ENCODE measurements at places on chromosomes 7 and 10. TPM values are rescaled to one million over a fixed set of nuclear protein-coding genes. Genes with fewer than 3 reads are reported as not detected.

The PTPN12 gene
- polyA plus RNA-seq, result 16.8 TPM

The TMEM196 gene
- polyA plus RNA-seq, result not detected

The AEBP1 gene
- polyA plus RNA-seq, result 71.6 TPM

The GIMAP8 gene
- polyA plus RNA-seq, result 3.6 TPM

The RPS24 gene
- polyA plus RNA-seq, result 3,159 TPM

The PCLO gene
- 0.55 TPM for polyA plus RNA-seq

The PON1 gene
- not detected for polyA plus RNA-seq

The VWA2 gene
- polyA plus RNA-seq, result 1.8 TPM

The SMNDC1 gene
- 13.8 TPM for polyA plus RNA-seq

The TACC2 gene
- polyA plus RNA-seq, result 13.0 TPM

The ODAD2 gene
- polyA plus RNA-seq, result 0.09 TPM

The SAMD9L gene
- 2.0 TPM for polyA plus RNA-seq

The CALHM3 gene
- not detected for polyA plus RNA-seq

The LRRC18 gene
- not detected for polyA plus RNA-seq

The NPSR1 gene
- polyA plus RNA-seq, result not detected

The TSPAN12 gene
- 9.2 TPM for polyA plus RNA-seq

The NEBL gene
- 1.4 TPM for polyA plus RNA-seq

The GPC2 gene
- 0.30 TPM for polyA plus RNA-seq

The BMPR1A gene
- 12.8 TPM for polyA plus RNA-seq

Data from adipose tissue (tissue), 3 donors.